ENCODE measurements at places on chromosomes 16 and 17. TPM values are rescaled to one million over a fixed set of nuclear protein-coding genes. Genes with fewer than 3 reads are reported as not detected.

- no peak for DNase-seq
Measured at GRCh38 chr16:19210968-19211367, 42.9 kb downstream of the SYT17 start.

- no peak for DNase-seq
Measured at GRCh38 chr17:76848670-76849069, 19.5 kb upstream of the MGAT5B start.

DNA sequence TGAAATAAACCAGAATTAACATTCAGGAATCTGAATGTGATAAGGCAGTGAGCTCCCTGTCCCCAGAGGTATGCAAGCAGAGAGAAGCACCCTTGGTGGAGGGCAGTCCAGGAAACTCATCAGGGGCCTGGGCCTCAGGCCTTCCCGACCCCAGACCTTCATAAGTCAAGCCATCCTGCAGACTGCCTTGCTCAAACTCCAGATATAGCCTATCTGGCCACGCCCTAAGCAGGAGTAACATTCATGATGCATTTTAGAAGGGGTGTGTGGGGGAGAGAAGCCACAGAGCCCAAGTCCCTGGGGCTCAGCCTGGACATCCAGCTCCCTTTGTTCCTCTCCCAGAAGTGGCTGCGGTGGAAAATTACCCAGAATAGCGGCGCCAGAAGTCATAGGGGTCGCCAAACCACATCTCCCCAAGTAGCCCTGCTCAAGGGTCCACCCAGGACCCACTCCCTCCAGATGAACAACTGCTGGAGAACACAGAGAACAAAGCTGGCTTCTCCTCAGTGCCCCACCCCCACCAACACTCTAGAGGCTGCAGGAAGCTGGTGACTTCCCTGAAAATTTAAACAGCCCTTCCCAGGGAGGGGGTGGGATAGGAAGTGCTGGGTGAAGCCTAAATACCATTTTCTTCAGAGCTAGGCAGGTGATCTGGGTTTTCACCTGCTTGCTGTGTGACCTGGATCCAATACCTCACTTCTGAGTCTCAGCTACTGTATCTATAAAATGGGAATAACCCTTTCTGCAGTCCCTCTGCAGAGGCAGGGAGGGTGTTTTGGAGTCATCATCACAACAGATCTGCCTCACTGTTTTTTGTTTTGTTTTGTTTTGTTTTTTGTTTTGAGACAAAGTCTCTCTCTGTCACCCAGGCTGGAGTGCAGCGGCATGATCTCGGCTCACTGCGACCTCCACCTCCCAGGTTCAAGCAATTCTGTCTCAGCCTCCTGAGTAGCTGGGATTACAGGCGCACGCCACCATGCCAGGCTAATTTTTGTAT is 1.5 kb upstream of the SREBF1 start:
- peak; percentile 61 for DNase-seq

GRCh38 chr17:77054936-77055335 is 85.8 kb upstream of the SEC14L1 start:
- DNase-seq: no peak

DNA sequence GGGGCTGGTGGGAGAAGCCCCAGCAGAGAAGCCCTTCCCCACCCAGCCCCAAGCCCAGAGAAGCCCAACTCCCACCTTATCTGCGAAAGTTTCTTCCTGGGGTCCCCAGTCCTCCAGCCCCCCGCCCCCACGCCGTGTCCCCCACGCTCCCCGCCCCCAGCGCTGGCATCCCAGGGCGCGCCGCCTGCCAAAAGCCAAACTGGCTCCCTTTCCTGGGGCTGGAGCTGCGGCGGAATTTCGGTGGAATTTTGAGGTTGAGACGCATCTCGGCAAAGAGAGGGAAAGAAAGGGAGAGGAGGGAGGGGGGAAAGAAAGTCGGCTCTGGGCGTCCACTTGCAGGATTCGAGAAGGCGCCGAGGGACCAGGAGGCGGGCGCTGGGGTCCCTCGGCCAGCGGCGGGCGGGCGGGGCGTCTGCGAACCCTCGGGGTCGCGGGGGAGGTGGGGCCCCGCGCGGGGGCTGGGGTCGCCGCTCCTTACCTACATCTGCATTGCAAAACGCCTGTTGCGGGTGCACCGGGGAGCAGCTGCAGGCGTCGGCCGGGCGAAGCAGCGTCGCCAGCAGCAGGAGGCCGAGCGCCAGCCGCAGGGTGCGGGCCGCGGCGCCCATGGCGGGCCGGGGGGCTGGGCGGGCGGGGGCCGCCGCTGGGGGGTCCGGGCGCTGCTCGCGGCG is 571 bp downstream of the TIMP2 start:
- DNase-seq: peak; percentile 51

GRCh38 chr16:58793366-58793765 is 59.2 kb upstream of the GOT2 start:
- no peak for DNase-seq

GRCh38 chr16:21033704-21034103 is 116.9 kb downstream of the DNAH3 start:
- DNase-seq: no peak

- DNase-seq: no peak
Measured at GRCh38 chr17:51742571-51742970, 415.9 kb downstream of the CA10 start.

Gene TMC6
- 51.1 TPM for polyA plus RNA-seq

Gene FOXO3B
- not detected for polyA plus RNA-seq

Gene ZFP3
- polyA plus RNA-seq: 2.7 TPM

Gene TMC7
- polyA plus RNA-seq: 7.5 TPM

Gene FOXJ1
- 0.63 TPM for polyA plus RNA-seq

Gene FBXW10
- polyA plus RNA-seq: 0.62 TPM

Data from small intestine (tissue), 16 donors.